ENCODE measurements at places on chromosomes 13 and 19.

GRCh38 chr19:6010107-6010506 lies 32.2 kb upstream of the RANBP3 start:
- no peak for DNase-seq

DNA sequence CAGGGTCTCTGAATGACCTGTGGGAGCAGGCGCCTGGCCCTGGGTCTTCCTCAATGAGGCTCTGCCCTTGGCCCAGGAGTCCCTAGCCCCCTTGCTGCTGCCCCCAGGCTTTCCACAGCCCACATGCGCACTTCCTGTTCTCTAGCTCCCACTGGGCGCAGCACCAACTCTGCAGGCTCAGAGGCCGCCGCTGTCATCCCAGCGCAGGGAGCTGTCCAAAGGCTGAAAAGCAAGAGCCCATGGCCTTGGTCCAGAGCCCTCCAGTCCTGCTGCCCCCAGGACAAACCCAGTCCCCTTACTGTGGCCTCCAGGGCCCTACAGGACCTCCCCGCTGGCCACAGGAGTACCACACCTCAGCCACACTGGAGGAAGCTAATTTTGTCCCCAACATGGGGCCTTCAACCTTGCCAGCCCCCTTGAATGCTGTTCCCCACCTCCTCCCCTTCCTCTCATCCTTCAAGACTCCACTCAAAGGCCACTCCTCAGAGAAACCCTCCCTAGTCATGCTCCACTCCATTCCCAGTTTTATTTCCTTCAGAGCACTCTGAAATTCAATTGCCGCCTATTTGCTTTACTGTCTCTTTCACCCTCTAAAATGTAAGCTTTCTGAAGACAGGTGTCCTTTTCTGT lies 8.0 kb upstream of the POU2F2 start:
- DNase-seq = no peak

DNA sequence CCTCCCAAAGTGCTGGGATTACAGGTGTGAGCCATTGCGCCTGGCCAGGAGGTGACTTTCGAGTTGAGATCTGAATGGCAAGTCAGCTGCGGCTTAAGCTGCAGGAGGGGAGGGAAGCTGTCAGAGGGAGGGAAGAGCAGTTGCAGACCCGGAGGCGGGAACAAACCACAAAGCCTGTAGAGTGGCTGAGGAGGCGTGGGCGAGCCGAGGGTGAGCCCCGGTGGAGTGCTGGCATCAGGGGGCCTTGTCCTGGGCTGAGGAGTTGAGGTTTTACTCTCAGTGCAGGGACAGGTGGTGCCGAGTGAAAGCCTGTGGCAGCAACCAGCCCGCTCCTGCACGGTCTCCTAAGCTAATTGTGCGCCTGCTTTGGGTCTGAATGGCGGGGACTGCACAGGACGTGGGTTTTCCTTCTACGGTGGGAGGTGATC lies 24.2 kb downstream of the PPP1R37 start:
- DNase-seq = peak; percentile 41

DNA sequence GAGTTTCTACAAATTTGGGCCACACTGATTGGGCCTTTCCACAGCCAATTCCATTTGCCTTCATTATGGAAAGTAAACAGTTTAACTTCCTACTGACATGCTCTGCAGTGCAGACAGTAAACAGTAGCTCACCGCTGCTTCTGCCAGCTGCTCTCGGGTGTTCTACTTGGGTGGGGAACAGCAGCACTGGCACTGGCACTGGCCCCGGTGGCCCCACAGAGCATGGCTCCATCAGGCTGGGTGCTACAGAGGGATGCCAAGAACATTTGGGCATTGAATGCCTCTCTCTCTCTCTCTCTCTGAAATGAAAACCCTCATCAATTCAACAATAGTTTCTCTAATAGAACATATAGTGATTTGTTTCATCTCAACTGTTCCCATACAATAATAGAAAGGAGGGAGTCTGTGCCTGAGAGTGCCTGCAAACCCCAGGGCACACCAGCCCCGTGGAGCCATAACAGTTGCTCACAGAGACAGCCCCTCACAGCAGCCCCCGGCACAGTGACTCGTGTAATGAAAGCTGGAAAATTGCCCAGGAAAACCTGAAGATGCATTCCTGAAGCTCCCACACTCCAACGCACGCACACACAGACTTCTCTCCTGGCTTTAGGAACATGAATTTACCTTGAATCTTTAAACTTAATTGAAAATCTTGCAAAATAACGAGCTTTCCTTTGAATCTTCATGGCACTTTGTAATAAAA lies 38.2 kb upstream of the GJB6 start:
- DNase-seq = no peak

GRCh38 chr13:32998966-32999365 lies 17.3 kb upstream of the KL start:
- no peak for DNase-seq

DNA sequence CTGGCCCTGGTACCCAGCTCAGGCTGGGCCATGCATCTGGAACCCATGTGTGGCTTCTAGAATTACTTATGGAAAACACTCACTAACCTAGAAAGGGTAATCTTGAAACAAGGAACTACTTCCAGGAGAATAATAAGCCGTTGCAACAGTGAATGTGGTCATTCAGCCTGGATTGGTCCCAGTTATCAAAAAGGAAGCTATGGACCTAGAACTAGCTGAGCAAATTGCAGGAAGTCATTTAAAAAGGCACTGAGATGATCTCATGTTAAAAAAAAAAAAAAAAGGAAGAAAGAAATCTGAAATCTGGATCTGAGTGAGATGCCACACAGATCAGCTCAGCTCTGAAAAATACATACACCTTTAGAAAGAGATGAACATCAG lies 59.6 kb downstream of the DCT start:
- DNase-seq = no peak

DNA sequence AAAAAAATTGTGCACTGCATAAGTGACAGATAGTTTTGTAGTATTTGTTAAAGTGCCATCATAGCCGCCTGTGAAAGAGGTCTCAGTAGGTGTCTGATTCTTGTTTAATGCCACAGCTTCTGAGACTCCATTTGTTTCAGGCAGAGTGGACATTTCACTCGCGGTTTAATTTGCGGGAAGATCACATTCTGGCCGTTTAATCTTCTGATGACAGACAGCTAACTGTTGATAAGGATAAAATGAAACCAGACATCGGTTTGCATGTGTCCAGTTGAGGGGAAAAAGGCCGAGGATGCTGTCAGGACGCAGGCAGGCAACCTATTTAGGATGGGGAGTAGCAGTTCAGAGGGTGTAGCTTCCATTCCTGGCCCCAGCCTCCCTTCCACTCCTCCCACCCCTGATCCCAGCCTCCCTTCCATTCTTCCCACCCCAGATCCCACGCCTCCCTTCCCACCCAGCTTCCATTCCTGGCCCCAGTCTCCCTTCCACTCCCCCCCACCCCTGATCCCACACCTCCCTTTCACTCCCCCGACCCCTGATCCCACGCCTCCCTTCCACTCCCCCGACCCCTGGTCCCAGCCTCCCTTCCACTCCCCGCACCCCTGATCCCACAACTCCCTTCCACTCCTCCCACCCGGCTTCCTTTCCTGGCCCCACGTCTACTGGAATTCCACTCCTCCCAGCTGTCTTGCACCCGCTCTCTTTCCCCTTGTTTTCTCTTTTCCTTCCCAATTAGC lies 23.8 kb downstream of the ATP11A start:
- DNase-seq = no peak

DNA sequence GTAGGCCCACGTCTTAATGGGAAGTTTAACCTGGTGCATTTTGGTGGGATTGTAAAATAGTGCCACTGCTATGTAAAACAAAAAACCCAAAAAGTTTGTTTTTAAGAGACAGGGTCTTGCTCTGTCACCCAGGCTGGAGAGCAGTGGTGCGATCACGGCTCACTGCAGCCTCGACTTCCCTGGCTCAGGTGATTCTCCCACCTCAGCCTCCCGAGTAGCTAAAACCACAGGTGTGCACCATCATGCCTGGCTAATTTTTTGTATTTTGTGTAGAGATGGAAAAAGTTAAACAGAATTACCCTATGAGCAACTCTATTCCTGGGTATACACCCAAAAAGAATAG lies 820 bp upstream of the REXO1 start:
- no peak for DNase-seq

GRCh38 chr13:102983496-102983895 lies 82.7 kb downstream of the SLC10A2 start:
- DNase-seq = no peak

DNA sequence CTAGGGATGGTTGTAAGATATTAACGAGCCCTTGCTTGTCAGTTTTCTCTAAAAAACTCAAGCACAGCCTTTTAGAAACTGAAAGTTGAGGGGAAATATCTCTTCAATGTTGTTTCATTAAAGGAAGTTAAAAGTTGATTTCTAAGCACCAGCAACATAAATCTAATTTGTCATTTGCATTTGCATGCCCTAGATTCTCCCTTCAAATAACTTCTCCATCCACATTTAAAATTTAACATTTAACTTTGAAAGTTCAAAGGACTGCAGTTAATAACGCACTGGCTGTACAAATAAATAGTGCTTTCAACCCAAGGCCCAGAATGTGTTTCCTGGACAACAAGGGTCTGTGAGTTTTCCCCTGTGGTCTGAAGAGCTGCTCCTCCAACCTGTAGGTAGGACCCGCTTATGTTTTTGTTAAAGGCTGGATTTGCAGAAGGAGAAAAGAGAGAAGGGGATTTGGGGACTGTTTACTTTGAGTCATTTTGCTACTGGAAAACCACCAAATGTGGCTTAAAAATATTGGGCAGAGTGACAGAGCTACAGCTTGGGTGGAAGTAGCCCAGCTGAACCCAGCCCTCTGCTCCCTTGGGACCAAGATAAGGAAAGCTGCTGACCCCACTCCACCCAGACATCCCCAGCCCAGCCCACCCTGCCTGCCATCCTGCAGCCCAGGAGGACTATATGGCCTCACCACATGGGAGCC lies 39.8 kb downstream of the TNFRSF19 start:
- DNase-seq = no peak

- no peak for DNase-seq
Observed at GRCh38 chr13:39665763-39666162, 10.3 kb downstream of the COG6 start.

DNA sequence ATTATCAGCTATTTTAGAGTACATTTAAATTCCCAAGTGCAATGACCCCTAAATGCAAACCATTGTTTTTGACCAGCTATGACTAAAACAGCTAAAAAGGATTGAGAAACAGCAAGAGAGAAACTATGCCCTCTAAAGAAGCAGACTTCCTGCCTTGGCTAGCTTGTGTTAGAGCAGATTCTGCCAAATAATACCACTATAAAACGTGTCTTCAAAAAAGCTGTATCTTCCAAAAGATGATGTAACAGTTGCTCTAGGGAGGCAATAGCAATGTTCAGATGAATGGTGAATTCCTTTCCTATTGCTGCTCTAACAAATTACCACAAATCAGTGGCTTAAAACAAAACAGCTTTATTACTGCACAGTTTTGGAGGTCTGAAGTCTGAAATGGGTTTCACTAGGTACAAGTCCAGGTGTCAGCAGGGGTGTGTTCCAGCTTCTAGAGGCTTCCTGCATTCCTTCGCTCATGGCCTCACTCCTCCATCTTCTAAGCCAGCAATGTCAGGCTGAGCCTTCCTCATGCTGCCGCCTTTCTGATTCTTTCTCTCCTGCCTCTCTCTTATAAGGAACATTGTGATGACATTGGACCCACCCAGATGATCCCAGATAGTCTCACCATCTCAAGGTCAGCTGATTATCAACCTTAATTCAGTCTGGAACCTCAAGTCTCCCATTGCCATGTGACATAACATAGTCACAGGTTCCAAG lies 84.5 kb downstream of the LRRC63 start:
- no peak for DNase-seq

DNA sequence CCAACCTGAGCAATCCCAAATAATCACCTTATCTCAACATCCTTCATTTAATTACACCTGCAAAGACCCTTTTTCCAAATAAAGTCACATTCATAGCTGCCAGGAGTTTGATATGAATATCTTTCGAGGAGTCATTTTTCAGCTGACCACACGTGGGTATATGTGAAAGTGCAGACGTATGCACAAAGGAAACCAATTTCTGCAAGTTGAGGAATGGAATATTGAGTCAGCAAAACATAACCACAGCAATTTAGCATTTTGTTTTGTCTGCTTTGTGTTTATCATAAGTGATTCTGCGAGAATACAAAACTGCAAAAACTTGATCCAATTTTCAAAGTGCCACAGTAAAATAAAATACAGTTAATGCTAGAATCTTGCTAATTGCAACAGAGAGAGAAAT lies 295.9 kb downstream of the SUCLA2 start:
- DNase-seq = no peak

DNA sequence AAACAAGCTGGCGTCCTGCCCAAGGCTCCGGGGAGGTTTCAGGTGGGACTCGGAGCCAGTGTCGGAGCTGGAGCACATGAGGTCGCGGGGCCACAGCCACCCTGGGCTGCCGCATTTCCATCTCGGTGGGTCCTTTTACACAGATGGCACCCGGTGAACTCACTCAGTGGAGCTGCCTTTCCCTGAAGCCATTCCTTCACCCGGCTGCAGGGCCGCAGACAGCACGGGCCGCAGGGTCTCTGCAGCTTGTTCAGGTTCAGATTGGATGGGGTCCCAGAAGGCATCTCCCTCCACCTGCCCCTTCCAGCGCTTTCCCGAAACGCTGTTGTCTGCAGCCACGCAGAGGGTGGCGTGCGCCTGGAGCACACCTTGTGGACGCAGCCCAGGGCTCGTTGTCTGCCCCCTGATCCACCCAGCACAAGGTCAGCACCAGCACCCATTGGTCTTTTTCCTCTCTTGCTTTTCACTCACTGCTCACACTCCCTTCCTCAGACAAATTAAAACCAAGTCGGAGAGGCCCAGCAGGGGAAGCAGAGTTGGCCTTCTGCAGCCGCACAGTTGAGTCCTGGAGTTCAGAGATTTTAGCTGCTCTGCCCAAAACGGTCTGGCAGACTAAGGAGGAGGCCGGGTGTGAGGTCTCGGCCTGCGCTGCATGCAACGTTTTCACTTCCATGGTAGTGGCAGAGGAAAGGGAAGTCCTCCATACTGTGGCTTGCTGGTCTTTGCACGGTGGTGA lies 18.1 kb downstream of the MCF2L start:
- DNase-seq = no peak

DNA sequence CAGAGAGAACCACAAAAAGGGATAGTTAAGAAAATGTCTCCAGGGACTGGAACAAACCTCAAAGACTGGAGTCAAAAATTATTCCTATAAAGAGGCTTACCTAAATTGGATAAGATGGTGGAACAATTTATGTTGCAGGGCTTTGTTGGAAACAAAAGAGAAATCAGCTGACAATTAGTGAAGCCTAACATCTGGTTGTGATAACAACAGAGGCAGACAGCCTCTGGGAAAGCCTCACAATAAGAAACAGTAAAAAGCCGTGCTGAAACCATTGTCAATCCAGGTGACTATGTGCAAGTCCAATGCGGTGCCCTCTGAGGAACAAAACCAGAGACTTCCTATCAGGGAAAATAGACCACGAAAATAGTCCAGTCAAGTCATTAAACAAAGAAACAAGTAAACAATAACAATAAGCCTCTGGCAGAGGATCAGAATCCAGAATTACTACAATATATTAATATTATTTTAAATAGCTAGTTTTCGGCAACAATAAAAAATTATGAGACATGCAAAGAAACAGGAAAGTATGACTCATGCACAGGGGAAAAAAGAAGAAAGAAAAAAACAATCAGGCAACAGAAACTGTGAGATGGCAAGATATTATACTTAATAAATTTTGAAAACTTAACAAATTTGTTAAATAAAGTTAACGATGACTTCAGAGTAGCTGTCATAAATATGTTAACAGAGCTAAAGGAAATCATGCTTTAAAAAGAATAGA lies 99.7 kb upstream of the RXFP2 start:
- DNase-seq = no peak

GRCh38 chr13:67736646-67737420 lies 506.7 kb upstream of the PCDH9 start:
- DNase-seq = no peak

- DNase-seq = no peak
Observed at GRCh38 chr19:22806418-22806817, 22.5 kb upstream of the ZNF99 start.
